ENCODE measurements at places on chromosomes 4 and X. TPM values are rescaled to one million over a fixed set of nuclear protein-coding genes. Genes with fewer than 3 reads are reported as not detected.

The SLC4A4 gene
- 90.7 TPM for total RNA-seq

The EXOC1L gene
- not detected for total RNA-seq

The DCX gene
- total RNA-seq = not detected

The ADH1B gene
- 898 TPM for total RNA-seq

The COX7B2 gene
- total RNA-seq = not detected

The COL4A6 gene
- 1.5 TPM for total RNA-seq

The AIFM1 gene
- 17.0 TPM for total RNA-seq

DNA sequence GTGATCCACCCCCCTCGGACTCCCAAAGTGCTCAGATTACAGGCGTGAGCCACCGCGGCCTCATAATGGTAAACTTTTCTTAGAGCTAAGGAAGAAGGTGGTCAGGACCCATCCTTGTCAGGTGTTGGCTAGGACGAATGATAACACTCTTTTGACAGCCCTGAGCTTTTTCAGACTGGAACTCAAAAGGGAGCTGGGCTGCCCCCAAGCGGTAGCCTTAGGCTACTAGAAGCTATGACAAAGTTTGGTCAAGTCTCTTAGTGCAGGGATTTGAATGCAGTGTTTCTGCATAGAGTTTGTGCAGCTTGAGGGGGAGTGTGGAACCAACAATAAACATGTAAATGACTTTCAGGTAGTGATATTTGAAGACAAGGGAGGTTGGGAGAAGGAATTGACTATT lies 11.8 kb upstream of the HSD17B10 start:
- no peaks in the 10 kb centered on the region for H3K36me3 ChIP-seq
- H3K4me1 ChIP-seq = no peaks in the 10 kb centered on the region
- peak; percentile 6 for DNase-seq
- peaks cover 4% of the 10 kb centered on the region for H3K27me3 ChIP-seq
- no peak overlapping the region for H3K27ac ChIP-seq

DNA sequence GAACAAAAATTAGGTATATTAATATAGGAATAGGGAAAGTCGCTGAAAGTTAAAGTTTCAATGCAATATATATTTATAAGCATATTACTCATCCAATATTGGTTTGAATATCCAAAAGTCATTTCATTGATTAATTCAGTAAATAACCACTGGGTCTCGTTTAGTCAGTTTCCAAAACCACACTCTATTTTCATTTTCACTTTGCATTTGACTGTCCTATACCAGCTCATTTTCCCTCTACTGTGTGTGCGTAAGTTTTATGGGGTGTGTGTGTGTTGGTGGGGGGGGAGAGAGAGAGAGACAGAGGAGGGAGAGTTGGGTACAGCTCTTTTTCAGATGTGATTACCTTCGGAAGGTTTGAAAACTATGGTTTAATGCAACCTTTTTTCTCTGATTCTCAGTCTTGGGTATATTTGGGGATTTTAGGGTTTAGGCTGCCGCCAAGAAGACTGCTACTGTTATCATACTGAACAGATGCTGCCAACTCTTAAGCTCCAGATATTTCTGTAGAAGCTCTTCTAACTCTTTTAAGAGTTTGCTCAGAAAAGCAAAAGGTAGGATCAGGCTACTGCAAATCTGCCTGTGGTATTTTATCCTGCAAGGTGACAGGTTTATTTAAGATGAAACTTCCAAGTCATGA lies 1427.4 kb downstream of the PCDH7 start:
- no peaks in the 10 kb centered on the region for H3K27me3 ChIP-seq
- no peaks in the 10 kb centered on the region for H3K36me3 ChIP-seq
- no peak overlapping the region for H3K27ac ChIP-seq
- no peak overlapping the region for H3K4me3 ChIP-seq
- no peak for DNase-seq
- peaks cover 7% of the 10 kb centered on the region for H3K4me1 ChIP-seq

GRCh38 chrX:25277574-25277973 lies 261.8 kb upstream of the ARX start:
- no peak overlapping the region for H3K27ac ChIP-seq
- no peaks in the 10 kb centered on the region for H3K36me3 ChIP-seq
- no peak for DNase-seq

- H3K36me3 ChIP-seq = no peaks in the 10 kb centered on the region
- DNase-seq = no peak
- no peak overlapping the region for H3K27ac ChIP-seq
- H3K4me3 ChIP-seq = no peak overlapping the region
Measured at GRCh38 chr4:40763228-40763716, 13.5 kb downstream of the NSUN7 start.

DNA sequence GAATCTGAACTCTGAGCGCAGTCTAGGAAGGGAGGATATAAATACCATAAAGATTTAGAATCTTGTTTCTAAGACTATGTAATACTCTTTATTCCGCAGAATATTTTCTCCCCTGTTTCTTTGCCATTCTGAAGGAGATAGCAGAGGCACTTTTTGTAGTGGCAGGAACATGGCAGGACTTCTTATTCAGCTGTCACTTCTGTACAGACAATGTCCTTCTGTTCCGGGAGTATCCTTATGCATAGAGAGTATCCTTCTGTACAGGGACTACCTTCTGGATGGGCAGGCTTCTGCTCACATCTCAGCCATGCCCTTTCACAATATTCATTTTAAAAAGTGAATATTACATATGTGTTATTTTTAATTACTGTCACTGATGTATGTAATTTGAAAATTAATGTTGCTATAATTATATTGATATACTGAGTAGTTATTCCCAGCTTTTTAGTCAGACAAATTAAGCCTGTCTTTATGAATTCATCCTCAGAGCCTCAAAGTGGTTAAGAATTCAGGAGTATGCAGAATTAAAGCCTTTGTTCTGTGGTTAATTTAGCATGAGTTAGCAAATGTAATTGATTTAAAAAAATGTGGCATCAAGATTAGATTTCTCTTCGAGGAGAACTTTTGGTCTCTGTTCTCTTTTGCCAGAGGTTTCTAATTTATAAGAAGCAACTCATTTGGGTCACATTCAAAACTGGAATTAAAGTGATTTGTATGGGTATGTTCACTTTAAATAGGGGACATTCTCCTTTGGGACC lies 174.4 kb downstream of the FHIP1A start:
- H3K36me3 ChIP-seq = no peaks in the 10 kb centered on the region
- no peak for DNase-seq
- no peak overlapping the region for H3K27ac ChIP-seq
- no peaks in the 10 kb centered on the region for H3K27me3 ChIP-seq

GRCh38 chrX:46330513-46330912 lies 214.7 kb downstream of the ZNF674 start:
- no peaks in the 10 kb centered on the region for H3K36me3 ChIP-seq
- DNase-seq = no peak
- H3K27ac ChIP-seq = no peak overlapping the region
- no peak overlapping the region for H3K4me3 ChIP-seq

DNA sequence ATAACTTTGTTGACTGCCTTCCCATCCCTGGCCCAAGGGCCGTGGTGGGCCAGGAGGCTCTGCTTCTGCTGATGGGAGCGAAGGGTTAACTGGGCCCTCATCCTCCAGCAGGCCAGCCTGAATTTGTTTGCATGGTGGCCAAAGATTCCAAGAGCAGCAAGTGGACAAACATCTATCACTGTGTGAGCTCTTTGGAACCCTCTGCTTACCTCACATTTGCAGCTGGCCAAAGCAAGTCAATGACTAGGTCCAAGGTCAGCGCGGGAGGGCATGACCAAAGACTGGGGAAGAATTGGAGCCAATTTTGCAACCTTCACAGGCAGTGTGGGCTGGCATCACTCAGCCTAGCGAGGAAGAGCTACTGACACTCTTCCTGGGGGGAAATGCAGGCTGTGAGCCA lies 67.8 kb upstream of the ATP6AP2 start:
- no peaks in the 10 kb centered on the region for H3K36me3 ChIP-seq
- no peak overlapping the region for H3K4me3 ChIP-seq
- no peak overlapping the region for H3K27ac ChIP-seq
- no peak for DNase-seq
- peaks cover 3% of the 10 kb centered on the region for H3K4me1 ChIP-seq

GRCh38 chr4:76028350-76028765 lies 5.1 kb upstream of the CXCL10 start:
- H3K27me3 ChIP-seq = no peaks in the 10 kb centered on the region
- DNase-seq = no peak
- no peak overlapping the region for H3K4me3 ChIP-seq
- H3K27ac ChIP-seq = no peak overlapping the region
- H3K4me1 ChIP-seq = no peaks in the 10 kb centered on the region
- H3K36me3 ChIP-seq = no peaks in the 10 kb centered on the region

DNA sequence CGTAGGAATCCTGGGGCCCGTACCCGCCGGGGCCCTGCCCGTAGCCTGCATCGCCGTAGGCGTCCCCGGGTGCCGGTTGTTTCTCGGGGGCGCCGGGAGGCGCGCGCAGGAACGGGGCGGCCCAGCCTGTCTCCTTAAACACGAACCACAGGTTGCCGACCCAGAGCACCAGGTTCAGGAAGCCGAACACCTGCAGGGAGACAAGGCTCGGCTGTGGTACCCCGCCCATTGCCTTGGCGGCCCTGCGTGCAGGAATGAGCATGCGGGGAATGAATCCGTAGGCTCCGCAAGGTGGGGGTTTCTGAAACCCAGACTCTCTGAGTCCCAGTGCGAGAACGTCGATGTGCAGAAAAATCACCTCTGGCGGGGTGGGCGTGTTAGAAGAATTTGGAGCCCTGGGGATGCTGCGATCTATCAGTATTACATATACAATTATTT lies 5.4 kb upstream of the PRICKLE3 start:
- peaks cover 5% of the 10 kb centered on the region for H3K4me1 ChIP-seq
- peak overlapping the region; percentile 85 for H3K27ac ChIP-seq
- no peaks in the 10 kb centered on the region for H3K27me3 ChIP-seq

DNA sequence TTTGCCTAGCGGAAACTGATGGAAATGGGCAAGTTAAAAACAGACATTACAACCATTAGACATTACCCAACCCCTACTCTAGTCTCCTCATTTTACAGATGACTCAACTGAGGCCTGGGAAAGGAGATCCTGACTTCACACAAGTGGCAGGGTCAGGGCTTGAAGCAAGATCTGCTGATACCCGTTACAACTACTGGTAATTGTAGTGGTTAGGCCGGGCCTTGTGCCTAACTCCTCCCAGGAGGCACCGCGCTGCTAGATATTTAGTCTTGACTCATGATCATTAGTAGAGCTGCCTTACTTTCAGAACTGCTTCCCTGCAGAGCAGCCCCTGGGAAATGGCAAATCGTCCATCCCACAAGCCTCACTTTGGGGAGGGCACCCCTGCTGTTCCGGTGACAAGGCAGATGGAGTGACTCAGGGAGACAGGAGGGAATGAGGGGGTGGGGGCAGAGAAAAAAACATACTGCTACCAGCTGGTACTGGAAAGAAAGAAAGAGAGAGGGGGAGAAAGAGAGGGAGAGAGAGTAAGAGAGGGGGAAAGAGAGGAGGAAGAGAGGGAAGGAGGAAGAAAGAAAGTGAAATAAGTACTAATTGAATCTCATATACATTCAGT lies 12.2 kb downstream of the ARHGEF6 start:
- no peaks in the 10 kb centered on the region for H3K4me1 ChIP-seq
- no peak overlapping the region for H3K27ac ChIP-seq
- H3K4me3 ChIP-seq = no peak overlapping the region
- H3K27me3 ChIP-seq = no peaks in the 10 kb centered on the region

- H3K27me3 ChIP-seq = no peaks in the 10 kb centered on the region
- no peaks in the 10 kb centered on the region for H3K4me1 ChIP-seq
- no peak overlapping the region for H3K4me3 ChIP-seq
- H3K36me3 ChIP-seq = no peaks in the 10 kb centered on the region
- peak overlapping the region; percentile 77 for H3K27ac ChIP-seq
- DNase-seq = no peak
Measured at GRCh38 chrX:71067089-71067488, 1.0 kb downstream of the SNX12 start.

DNA sequence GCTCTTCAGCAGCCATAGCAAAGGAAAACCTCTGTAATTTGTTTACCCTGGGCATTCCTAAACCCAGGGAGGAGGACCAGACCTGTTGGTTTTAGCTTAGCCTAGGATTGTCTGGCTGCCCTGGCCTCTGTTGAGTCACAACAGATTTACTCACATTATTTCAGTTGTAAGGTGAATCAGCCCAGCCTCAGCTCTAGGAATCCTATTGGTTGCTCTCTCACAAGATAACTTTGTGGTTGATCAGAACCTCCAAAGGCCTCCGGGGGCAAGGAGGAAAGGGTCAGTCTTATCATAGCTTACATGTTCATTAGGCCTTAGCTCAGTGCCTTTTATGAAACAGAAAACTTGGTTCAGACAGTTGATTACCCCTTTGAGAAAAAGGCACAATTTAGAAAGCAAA lies 41.0 kb downstream of the PDK3 start:
- no peak overlapping the region for H3K27ac ChIP-seq
- H3K27me3 ChIP-seq = no peaks in the 10 kb centered on the region
- DNase-seq = no peak
- no peak overlapping the region for H3K4me3 ChIP-seq

GRCh38 chr4:129218360-129218759 lies 122.4 kb downstream of the C4orf33 start:
- H3K36me3 ChIP-seq = no peaks in the 10 kb centered on the region
- H3K4me3 ChIP-seq = no peak overlapping the region
- H3K27ac ChIP-seq = no peak overlapping the region
- H3K27me3 ChIP-seq = no peaks in the 10 kb centered on the region
- no peaks in the 10 kb centered on the region for H3K4me1 ChIP-seq

GRCh38 chrX:129750971-129751370 lies 12.2 kb downstream of the XPNPEP2 start:
- H3K4me3 ChIP-seq = no peak overlapping the region
- no peaks in the 10 kb centered on the region for H3K36me3 ChIP-seq
- H3K27me3 ChIP-seq = no peaks in the 10 kb centered on the region
- DNase-seq = no peak

DNA sequence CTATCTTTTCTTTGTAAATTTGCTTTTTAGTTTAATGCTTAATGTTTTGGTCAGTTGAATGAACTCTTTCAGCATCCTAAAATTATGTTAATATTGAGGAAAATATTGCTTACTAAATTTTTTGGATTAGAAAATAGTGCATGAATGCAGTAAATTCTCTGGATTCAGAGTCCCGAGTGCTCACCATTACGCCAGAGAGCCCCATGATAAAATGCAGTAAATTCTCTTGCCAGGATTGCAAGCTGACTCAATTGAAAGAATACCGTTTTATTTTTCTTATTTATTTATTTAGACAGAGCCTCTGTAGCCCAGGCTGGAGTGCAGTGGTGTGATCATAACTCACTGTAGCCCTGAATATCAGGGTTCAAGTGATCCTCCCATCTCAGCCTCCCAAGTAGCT lies 60.9 kb upstream of the ENPEP start:
- H3K27ac ChIP-seq = no peak overlapping the region
- H3K36me3 ChIP-seq = no peaks in the 10 kb centered on the region
- no peak for DNase-seq
- H3K27me3 ChIP-seq = no peaks in the 10 kb centered on the region
- no peaks in the 10 kb centered on the region for H3K4me1 ChIP-seq
- H3K4me3 ChIP-seq = no peak overlapping the region

DNA sequence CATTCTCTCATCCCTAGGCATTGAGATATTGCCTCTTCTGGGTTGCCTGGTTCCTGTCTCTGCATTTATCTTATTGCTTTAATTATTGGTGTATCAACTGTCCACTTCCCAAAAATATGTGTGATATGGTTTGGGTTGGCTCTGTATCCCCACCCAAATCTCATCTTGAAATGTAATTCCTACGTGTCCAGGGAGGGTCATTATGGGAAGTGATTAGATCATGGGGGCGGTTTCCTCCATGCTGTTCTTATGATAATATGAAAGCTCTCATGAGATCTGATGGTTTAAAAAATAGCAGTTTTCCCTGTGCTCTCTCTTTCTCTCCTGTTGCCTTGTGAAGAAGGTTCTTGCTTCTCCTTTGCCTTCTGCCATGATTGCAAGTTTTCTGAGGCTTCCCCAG lies 308.3 kb upstream of the HS3ST1 start:
- no peaks in the 10 kb centered on the region for H3K27me3 ChIP-seq
- DNase-seq = no peak
- no peaks in the 10 kb centered on the region for H3K36me3 ChIP-seq
- H3K4me1 ChIP-seq = no peaks in the 10 kb centered on the region
